HS-27A (cell line): ENCODE measurements at places on chromosomes 2 and 18.

DNA sequence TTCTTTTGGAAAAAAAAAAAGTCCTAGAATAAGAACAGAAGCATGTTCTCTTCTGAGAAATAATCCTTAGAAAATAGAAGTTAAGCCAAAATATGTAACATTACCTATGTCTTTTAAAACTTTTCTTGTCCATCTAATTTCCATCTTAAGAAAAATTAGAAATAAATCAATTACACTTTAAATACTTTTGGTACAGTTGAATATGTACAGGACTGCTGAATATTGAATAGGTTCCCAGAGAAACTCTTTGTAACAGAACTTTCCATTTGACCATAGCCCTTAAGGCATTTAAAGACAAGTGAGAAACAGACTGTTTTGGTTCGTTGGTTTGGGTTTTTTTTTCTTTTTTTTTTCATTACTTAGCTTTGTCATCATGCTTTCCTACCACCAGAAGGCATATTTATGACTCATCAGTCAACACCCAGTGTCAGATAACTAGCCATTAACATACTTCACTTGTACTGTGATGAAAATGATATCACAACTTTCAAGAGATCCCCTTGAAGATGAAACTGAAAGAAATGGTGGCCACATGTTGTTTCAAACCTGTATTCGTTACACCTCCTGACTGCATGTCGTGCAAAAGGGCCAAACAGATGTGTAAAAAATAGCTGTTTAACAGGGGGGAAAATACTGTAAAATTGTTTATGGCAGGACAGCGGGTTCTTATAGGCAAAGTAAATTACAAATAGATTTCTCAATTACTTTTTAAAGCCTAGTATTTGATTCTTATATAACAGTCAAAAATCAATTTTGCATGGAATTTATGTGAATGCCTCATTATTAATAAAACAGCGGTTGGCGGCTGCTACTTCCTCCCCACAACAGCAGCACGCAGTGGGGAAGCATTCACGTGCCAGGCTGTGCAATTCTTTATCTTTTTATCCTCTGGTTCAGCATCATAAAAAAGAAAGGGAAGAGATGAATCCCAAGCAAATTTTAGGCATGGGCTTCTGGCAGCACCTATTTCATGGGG, 280.7 kb upstream of the HNRNPA3 start:
- no peak for DNase-seq

DNA sequence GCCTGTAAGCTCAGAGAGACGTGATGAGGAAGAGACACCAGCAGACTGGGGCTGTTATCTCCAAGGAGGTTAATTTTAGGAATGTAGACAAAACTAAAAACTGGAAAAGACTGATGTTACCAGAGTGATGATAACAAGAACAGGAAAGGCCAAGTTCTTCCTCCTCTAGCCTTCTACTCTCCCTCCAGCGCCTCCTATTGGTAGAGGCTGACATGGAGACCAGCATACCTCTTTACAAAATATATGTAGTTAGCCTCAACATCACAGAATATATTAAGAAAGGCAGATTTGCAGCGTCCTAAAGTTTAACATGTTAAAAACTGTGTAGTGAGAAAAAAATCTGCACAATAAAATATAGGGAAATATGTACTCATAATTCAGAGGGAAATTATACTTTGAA, 66.0 kb downstream of the TCF4 start:
- no peak for DNase-seq

DNA sequence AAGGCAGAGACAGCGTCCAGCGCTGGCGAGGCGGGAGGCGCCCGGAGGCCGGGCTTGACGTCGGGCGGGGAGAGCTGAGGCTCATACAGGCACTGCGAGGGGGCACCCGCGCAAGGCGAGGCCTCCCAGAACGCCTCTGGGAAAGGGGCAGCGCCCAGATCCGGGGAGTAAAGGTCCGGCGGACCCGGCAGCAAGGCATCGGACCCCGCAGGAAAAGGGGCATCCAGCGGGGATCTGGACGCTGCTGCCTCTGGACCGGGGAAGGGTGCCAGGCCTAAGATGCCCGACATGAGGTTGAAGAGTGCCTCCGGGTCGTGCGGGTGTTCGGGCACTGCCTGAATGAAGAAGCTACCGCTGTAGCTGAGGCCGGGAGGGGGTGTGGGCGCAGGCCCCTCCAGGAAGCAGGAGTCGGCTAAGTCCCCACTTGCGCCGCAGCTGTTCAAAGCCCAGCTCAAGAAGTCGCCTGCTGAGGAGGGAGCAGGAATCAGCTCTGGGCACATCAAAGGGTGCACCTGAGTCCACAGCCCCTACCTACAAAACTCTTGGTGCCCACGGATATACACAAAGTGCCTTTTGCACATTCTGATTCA, 937 bp downstream of the EGR4 start:
- no peak for DNase-seq

DNA sequence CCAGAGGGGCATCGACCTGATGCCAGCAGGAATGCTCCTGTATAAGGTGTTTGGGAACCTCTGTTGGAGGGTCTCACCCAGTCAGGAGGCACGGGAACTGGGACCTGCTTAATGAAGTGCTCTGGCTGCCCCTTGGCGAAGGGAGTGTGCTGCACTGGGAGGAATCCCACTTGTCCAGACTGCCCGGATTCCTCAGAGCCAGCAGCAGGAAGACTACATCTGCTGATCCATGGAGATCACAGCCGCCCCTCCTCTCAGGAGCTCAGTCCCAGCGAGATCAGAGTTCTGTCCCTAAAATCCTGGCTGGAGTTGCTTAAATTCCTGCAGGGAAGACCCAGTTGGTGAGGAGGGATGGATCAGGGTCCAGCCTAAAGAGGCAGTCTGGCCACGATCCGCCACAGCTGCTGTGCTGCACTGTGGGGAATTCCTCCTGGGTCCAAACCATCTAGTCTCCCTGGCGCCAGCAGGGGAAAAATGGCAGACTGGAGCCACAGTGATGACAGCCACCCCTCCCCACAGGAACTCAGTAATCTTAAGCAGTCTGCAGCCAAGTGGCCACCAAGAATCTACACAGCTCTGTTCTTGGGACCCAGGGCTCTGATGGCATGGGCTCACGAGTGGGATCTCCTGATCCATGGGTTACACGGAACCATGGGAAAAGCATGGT, 76.5 kb upstream of the NRP2 start:
- no peak for DNase-seq

DNA sequence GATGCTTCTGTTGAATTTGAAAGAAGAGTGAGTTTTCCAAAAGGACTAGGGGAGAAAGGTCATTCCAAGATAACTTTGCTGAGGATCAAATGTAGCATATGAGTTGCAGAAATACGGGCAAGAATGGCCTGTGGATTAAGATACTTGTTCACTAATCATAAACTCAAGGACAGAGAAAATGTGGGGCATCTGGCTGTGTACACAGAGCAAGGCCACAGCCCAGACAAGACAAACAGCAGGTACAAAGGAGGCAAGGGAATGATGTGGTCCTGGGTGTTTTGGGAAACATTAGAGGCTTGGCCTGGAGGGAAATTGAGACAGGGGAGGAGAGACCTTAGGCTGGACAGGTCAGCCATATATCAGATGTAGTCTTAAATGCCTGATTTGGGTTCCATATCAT, 254.8 kb downstream of the TTC32 start:
- DNase-seq = no peak

DNA sequence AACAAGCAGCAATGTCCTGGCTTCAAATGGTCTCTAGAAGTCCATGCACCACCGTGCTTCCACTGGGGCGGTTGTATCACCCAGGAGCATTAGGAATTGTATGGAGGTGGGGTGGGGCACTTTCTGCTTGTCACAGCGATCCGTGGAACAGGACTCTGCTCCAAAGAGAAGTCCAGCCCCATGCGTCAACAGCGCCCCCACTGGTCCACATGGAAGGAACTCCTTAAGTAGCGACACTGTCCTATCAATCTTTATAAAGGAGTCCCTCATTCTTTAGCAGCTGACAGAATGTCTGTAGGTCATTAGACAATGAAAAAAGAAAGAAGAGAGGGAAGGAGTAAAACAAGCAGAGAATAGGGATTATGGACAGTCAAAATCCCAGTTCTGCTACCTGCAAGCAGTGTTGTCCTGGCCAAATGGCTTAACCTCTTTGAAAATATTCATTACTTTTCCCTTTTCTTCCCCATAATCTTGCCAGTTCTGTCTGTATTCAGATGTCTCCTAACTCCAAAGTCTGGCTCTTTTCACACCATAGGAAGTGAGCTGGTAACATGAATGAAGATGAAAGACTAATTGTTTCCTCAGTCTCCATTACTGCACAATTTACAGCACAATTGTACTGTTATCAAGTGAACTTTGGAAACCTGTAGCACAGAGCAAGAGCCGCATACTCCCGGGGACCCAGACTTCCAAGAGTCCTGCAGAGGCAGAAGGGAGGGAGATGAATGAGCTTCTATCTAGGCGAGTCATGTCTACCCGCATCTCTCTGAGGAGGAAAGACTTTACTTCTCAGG, 9.9 kb downstream of the NFE2L2 start:
- DNase-seq = no peak

DNA sequence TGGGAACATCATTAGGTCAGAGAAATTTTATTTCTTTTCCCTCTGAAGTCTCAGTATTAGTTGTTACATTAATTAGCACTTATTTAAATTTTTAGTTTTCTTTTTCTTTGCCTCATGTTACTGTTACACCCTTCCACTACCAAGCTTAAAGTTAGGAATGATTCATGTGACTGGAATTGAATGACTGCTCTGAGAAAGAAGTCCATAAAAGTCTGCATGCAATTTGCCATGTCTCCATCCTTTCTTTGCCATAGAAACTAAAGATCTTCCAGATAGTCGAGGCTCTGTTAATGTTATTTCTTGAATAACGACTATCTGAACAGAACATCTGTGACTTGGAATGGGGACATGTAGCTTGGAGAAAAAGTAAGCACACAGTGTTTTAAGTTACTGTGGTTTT, 1269.8 kb upstream of the PIK3C3 start:
- DNase-seq = no peak

- DNase-seq = no peak
Measured at GRCh38 chr2:20959252-20959651, 84.6 kb downstream of the APOB start.

GRCh38 chr18:70956554-70956953, 667.7 kb downstream of the SOCS6 start:
- DNase-seq = no peak

DNA sequence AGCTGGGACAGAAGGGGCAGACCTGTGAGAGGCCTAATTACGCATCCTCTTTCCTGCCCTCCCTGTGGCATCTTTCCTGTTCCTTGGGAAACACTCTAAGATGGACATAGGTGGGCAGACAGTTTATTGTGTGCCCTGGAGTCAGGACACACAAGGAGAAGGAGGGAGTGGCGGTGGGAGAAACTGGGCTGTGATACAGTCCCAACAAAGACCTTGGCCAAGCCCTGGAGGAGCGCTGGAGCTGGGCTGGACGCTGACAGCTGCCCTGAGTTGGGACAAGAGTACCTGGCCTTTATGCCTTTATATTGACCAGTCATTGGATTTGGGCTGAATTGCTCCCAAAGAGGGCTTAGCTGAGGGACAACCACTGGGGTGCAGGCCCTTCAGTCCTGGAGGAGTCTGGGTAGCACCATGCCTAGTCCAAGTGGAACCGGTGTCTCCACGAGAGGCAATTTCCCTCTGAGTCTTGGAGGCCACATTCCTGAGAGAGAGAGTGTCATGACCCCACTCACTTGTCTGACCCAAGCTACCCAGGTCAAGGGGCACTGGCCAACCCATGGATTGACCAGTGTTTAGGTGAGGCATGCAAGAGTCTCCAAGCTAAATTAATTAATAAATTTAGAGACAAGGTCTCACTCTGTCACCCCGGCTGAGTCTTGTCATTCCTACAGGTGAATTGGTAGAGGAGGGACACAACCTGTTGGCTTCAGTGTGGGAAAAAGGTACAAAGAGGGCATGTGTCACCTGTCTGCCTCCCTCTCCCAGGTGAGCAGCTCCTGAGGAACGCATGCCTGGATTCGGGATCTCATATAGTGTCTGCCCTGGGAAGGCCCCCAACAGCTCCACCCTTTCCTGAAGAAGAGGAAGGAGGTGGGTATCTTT, 107.1 kb upstream of the ST3GAL5 start:
- no peak for DNase-seq

DNA sequence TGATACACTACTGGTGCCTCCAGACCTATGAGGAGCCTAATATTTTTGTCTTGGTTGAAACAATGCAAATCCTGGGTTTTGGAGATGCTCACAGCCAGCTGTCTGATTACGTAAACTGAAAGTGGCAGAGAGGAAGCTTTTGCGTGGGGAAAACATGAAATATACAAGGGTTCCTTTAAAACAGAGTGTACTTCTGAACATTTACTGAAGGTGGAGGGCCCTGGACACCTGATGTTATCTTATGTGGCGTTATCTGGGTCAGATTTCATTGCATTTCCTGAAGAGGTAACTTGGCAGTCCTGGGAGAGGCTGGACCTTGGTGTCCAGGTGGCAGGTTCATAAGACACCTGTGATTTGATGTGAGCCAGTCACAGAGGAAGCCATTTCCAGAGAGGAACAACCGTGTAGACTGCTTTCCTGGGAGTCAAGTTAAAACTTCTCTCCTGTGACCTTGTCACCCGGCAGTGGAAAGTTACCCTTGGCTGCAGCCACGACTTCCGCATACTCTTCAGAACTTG, 105.0 kb downstream of the NEDD4L start:
- no peak for DNase-seq

GRCh38 chr2:48587560-48587959, 30.1 kb upstream of the GTF2A1L start:
- DNase-seq = no peak

- no peak for DNase-seq
Measured at GRCh38 chr18:22827216-22827615, 105.9 kb upstream of the RBBP8 start.

GRCh38 chr2:207688597-207688996, 22.8 kb upstream of the CCNYL1 start:
- no peak for DNase-seq

DNA sequence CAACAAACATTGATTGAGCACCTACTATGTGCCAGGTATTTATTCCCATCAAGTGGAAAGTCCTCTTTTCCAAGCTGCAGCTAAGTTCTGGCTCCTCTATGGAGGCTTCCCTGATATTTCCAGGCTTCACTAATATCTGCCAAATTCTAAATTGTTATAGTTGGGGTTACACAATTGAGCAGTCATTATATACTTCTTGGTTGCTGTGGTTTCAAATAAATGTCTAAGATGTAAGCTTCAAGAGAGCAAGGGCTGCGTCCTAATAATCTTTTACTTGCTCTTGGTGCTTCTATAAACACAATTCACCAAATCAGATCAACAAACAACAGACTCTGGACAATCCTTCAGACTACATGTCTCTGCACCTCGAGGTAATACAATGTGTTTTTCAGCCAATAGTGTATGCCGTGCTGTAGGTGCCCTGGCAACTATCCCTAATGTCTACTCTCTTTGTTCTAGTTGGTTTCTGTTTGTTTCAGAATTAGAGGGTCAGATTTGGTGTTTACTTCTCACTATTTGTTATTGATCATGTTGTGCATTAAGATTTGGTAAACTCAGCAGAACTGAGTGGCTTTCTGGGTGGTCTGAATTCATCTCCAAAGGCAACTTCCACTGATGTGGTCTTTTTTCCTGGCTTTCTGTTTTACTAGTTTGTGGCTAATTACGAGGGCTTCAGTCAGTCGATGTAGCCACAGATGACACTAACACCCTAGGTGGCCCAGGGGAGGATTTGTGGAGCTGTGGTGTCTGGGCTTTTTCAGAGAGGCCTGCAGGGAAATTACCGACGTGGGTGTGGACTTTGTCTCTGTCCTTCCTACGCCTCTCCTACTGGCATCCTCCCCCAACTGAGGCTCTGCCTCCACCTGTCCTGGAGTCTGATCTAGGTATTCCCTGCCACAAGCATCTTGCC, 50.4 kb downstream of the CDCA7 start:
- DNase-seq = no peak

GRCh38 chr2:222707102-222707688, 35.7 kb downstream of the MOGAT1 start:
- no peak for DNase-seq

- DNase-seq = no peak
Measured at GRCh38 chr18:2310886-2311285, 260.4 kb downstream of the METTL4 start.
